ENCODE measurements at places on chromosomes 2 and 18. TPM values are rescaled to one million over a fixed set of nuclear protein-coding genes. Genes with fewer than 3 reads are reported as not detected.

Gene MAPRE2
- total RNA-seq: 20.5 TPM

Gene FBXO15
- total RNA-seq: 1.3 TPM

Gene VAPA
- 210 TPM for total RNA-seq

Gene SYT4
- total RNA-seq: not detected

Gene CELF4
- not detected for total RNA-seq
